Stimulated activated CD8-positive, alpha-beta memory T cell treated with anti-CD3 and anti-CD28 coated beads, Interleukin-7, amount 100 ng/mL, for 1 hour (primary cell): ENCODE measurements at places on chromosomes 13 and 19.

DNA sequence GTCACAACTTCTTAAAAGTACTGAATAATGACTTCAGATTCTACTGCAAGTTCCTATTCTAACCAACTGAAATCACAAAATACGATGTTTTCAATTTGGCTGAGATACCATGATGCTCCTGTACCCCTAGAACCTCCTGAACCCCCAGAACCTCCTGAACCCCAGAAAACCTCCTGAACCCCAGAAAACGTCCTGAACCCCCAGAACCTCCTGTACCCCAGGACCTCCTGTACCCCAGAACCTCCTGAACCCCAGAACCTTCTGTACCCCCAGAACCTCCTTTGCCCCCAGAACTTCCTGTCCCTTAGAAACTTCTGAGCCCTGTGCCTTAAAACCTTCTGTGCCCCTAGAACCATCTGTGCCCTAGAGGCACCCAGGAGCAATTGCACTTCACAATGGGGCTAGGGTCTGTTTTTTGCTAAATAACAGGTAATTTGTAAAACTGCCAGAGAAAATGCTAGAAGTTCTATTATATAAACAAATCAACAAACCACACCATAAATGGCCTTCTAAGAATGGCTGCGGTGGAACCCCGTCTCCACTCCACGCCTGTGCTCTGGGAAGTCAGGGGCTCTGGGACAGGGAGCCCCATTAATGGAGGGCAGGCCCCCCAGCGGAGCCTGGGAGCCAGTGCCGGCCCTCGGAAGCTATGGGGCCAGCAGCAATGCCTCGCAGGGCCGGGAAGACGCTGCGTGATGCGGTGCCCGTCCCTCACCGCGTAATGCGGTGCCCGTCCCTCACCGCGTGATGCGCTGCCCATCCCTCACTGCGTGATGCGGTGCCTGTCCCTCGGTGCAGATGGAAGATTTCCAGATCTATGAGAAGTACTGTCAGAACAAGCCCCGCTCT is 21.3 kb upstream of the F7 start:
- DNase-seq, result no peak

GRCh38 chr19:16571822-16572331 is 338 bp downstream of the SLC35E1 start:
- no peak for DNase-seq

- no peak for DNase-seq
These were observed 95.3 kb upstream of the ZNF536 start for GRCh38 chr19:30276883-30277280.

- DNase-seq, result no peak
These were observed 48.8 kb upstream of the CHST8 start for GRCh38 chr19:33572929-33573328.

- no peak for DNase-seq
These were observed 2.4 kb upstream of the SPIB start for GRCh38 chr19:50416034-50416977.

GRCh38 chr13:67421475-67421874 is 191.3 kb upstream of the PCDH9 start:
- DNase-seq, result no peak

- DNase-seq, result no peak
These were observed 38.4 kb upstream of the RAP2A start for GRCh38 chr13:97395447-97396136.

DNA sequence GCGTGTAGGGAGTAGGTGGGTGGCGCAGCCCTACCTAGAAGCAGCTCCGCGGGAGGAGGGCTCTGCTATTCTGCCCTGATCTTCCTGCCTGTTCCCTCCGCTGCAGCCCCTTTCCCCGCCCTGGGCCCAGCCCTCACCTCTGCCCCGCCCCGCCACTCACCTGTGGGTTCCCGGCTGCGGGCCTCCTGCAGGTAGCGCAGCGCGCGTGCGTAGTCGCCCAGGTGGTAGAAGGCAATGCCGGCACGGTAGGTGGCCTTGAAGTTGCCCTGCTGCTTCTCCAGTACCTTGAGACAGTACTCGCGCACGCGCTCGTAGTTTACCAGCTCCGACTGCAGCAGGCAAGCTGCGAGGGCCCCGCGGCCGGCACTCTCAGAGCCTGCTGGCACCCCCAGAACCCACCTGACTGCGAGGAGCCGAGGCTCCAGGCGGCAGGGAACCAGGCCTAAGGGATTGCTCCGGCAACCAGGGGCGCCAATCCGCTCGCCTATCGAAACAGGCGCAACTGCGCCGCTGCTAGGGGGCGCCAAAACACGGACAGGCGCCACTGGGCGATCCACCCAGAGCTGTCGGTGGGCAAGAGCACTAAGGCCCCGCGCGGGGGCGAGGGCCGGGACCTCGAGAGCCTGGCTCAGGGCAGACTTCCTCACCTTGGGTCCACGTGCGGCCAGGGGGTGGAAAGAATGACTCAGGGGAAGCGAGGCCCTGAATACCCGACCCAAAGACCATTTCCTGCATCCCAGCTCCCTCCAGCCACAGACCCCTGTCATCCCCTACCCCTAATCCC is 965 bp downstream of the TTC9B start:
- DNase-seq, result no peak

GRCh38 chr13:99347911-99348451 is 40.8 kb upstream of the GPR183 start:
- DNase-seq, result no peak

DNA sequence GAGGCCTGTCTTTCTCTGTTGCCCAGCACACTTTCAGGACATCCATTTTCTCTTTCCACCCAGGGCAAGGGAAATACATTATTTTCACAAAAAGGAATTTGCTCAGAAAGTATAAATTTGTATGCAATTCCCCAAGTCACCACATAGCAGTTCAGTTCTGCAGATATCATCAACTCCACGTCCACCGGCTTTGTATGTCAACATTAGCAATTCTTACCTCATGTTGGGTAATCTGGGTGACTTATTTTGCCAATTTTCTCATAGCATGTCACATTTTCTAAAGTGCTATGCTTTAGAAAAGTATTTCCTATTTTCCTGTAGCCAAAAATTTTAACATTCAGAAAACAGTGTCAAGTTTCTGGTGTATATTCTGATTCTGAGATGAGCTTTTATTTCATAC is 501.8 kb downstream of the EFNB2 start:
- no peak for DNase-seq

- DNase-seq, result no peak
These were observed 10.7 kb downstream of the ELF1 start for GRCh38 chr13:41008349-41008980.

- DNase-seq, result no peak
These were observed 44.4 kb downstream of the SOX1 start for GRCh38 chr13:112111239-112111857.

DNA sequence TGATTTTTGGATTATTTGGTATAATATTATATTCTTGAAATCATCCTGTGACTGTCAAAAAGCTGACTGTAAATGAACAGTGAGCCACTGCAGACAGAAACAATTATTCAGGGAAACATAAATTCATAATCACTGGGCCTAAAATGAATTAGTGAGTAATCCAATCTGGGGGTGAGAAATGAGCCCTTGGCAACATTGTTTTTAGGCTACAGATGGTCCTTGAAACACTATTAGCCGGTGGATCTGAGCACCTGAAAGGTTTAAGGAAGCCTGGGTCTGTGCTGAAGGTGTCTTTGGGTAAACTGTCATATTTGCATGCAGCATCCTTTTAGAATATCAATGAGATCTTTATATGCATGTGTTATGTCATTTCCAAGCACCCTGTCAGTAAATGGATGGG is 290.7 kb downstream of the ATP8A2 start:
- no peak for DNase-seq

DNA sequence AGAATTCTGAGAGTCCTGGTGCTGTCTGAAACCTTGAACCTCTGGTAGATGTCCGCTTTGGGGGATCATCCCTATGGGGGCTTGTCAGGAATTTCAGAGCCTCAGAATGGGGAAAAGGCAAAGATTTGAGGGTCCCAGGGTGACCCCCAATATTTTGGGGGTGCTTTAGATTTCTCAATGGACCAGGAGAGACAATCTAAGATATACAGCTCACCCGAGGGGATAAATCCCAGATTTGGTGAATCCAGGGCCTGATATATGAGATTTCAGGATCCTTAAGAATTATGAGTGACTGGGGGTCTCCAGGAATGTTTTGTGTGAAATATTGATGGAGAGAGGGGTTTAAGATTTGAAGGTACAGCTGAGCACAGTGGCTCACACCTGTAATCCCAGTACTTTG is 3.3 kb downstream of the CAPN12 start:
- no peak for DNase-seq

GRCh38 chr13:74036373-74036772 is 97.8 kb downstream of the KLF12 start:
- DNase-seq, result no peak

DNA sequence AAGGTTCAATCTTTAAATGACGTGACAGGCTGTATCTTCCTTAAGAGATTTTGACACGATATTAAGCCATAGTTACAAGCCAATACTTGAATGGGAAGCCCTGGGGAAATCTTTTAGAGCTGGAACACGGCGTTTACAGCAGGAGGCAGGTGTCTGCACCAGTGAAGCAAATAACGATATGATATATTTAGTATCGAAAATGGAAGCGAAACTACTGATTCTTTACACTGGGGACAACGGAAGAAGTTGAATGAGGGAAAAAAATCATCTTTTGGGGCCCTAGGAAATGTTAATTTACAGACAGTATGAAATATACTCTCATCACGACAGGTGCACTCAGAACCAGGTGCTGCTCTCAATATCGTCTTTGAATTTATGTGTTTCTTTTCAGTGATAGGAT is 793.9 kb upstream of the PCDH20 start:
- no peak for DNase-seq

DNA sequence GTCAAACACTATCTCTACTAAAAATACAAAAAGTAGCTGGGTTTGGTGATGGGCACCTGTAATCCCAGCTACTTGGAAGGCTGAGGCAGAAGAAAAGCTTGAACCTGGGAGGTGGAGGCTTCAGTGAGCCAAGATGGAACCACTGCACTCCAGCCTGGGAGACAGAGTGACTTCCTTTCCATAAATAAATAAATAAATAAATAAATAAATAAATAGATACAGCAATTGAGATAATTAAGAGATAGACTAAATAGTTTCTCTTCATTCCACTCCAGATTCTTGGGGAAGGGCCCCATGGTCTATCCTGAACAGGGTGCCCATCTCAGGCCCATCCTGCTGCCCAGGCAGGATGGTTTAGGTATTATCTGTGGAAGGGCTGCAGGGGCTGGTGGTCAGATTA is 24.0 kb upstream of the FARP1 start:
- no peak for DNase-seq

DNA sequence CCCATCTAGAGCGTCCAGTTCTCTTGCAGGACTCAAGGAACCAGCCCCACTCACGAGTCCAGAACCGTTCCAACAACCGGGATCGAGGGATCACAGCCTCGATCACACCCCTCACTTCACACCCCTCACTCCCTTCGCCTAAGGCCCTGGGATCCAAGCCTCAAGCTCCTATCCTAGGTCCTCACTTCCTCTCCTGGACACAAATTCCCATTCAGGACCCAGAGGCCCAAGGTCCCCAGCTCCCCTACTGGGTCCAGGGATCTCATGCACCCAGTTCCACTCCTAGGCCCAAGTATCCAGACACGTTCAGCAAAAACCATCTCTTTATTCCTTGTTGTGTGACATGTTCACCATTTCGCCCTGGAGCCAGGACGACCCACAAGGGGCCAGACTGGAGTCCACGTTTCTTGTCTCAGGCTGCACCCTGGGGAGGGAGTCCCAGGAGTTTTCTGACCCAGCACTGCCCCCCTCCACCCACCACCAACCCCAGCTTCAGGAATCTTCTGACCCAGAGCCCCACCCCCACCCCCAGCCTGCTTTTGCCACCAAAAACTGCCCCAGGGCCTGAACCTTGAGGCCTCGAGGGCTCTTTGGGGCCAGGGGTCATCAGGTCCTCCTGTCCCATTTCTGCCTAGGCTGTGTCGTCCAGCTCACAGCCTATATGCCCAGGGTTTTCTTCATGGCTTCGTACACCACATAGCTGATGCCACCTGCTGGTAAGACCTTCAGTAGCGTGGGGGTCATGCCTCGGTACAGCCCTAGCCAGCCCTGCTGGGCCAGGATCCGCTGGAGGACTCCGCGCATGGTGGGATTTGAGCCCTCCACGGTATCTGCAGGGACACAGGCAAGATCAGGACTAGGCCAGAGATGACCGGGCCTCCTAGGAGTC is 1.4 kb upstream of the KHSRP start:
- DNase-seq, result no peak

DNA sequence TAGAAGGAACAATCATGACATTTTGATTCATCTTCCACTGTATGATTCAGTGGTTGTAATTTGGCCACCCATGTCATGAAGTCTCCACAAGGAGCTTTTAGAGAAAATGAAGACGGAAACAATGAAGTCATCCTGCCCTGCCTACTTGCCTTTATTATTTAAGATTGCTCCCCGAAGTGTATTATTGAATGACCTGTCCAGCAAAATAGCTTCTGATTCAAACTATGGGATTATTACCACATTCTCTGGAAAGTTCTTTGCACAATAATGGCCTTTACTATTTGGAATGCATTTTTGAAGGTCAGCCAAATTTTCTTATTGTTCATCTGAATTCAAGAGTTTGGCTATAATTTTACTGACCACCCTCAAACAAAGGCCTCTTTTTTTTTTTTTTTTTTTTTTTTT is 77.8 kb upstream of the RFC3 start:
- DNase-seq, result no peak

DNA sequence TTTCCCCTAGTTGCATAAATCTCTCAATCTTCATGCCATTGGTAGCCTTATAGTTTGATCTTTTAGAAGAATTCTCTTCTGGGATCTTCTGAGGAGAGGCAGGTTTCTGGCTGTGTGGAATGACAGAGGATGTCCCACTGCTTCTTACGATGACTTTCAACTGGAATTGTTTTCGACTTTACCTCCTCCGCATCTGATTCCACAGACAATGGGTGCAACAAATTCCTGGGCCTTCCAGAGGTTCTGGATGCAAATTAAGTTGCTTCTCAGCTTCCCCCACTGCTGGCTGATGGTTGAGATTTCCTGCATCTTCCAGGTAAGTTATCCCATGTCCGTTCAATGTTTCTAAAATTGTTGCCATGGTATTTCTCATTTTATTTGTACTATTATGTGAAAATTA is 142.3 kb upstream of the TSC22D1 start:
- DNase-seq, result no peak

GRCh38 chr19:30518965-30519606 is 146.9 kb downstream of the ZNF536 start:
- DNase-seq, result no peak

- no peak for DNase-seq
These were observed 2.2 kb upstream of the PSMC4 start for GRCh38 chr19:39968789-39969188.

DNA sequence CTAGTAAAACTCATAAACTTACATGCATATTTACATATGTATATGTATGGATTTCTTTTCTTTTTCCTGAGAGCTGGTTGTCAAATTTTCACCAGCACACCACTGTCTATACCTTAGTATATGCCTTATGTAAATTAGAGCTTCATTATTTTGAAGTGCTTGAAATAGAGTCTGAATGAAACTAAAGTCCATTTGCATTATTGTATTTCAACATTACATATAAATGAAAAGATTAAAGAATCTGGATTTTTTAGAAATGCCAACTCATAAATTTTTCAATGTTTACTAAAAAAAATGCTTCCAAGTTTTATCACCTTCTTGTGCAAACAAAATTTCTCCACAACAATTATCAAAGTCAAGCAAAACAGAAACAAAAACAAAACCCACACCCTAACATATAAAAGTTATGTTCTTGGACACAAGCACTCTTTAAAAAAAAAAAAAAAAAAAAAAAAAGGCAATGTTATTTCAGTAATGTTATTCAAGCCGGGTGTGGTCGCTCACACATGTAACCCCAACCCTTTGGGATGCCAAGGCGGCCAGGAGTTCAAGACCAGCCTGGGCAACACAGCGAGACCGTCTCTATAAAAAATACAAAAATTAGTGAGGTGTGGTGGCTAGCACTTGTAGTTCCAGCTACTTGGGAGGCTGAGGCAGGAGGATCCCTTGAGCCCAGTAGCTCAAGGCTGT is 18.3 kb downstream of the MED26 start:
- DNase-seq, result no peak
